ENCODE measurements at places on chromosomes 1 and 21.

- no peak for DNase-seq
These were observed 58.0 kb downstream of the DISC1 start for GRCh38 chr1:231684356-231685244.

- peak; percentile 64 for DNase-seq
These were observed 17.0 kb downstream of the CFAP126 start for GRCh38 chr1:161350671-161351070.

DNA sequence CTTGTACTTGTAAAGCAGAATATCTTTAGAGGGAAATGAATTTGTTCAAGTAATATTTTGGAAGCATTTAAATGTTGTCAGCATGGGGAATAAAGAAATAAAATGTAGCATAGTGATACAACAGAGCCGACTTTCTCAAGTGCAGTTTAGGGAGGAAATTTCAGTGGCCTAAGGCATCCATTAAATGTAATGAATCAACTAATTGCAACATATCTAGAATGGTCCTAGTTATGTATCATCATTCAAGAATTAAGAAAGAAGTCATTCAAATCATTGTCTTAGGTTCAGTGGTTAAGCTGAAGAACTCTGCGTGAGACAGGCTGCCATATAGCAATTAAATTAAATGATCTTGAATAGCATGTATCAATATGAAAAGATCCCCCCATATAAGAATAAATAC, 360.7 kb downstream of the TBX15 start:
- no peak for DNase-seq

DNA sequence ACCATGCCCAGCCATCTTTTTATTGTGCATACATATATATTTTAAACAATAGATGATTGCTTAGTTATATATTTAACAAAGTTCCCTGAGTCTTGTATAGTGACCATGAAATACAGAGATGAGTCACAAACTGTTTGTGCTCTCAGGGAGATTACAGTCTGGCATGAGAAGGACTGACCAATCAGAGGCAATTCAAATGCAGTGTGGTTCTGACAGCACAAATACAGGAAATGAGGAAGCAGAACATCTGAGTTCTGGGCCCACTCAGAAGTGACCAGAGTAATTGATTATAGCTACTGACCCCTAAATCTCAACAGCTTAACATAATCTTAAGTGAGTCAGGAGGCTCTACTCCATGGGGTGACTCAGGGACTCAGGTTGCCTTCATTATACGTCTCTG, 534.5 kb downstream of the OMA1 start:
- no peak for DNase-seq

GRCh38 chr1:82689217-82689616, 888.5 kb downstream of the ADGRL2 start:
- no peak for DNase-seq

- no peak for DNase-seq
These were observed 1233.1 kb downstream of the PLA2G4A start for GRCh38 chr1:188061881-188062280.

DNA sequence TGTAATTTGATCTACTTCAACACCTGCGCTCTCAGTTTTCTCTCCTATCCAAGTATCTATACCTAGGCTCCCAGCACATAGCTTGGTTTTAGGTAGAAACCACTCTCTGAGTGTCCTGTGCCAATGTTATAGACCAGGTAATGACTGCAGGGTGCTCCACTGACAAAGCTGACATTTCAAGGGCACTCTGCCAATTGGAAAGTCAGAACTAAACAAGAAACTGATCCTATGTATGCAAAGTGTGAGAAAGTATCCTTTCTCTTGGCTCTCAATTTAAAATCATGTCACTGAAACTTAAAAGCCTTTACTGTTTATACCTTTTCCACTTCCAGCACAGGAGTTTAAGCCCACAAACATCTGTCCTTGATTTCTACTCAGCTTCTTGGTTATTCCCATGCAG, 45.0 kb upstream of the AIM2 start:
- DNase-seq = no peak

- DNase-seq = no peak
These were observed 144.4 kb downstream of the PTBP2 start for GRCh38 chr1:96865731-96866685.

- no peak for DNase-seq
These were observed 70.8 kb downstream of the DDAH1 start for GRCh38 chr1:85394130-85394529.

Measured in GF-D8 (cell line).